ENCODE measurements at places on chromosomes 7 and 10.

- no peak for DNase-seq
Observed at GRCh38 chr10:18312374-18313139, 172.3 kb downstream of the CACNB2 start.

- DNase-seq, result no peak
Observed at GRCh38 chr10:32332299-32332750, 14.6 kb downstream of the EPC1 start.

DNA sequence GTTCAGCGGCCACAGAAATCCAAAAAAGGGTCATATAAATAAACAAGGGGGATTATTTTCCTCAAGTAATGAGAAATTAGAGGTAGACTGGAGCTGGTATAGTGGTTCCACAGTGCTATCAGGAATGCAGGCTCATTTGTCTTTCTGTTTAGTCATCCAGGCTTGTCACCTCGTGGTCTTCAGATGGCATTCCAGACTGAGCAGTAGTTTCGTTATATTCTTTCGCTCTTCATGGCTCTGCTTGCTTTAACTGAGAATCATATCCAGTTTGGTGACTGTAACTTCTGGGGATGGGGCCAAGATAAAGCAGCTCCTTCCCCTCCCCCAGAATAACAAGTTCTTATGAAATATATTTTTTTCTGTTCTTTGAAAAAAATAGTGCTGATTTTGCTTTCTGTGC, 9.5 kb downstream of the ANKIB1 start:
- no peak for DNase-seq

GRCh38 chr10:98453729-98454128, 7.0 kb upstream of the HPS1 start:
- DNase-seq, result no peak

DNA sequence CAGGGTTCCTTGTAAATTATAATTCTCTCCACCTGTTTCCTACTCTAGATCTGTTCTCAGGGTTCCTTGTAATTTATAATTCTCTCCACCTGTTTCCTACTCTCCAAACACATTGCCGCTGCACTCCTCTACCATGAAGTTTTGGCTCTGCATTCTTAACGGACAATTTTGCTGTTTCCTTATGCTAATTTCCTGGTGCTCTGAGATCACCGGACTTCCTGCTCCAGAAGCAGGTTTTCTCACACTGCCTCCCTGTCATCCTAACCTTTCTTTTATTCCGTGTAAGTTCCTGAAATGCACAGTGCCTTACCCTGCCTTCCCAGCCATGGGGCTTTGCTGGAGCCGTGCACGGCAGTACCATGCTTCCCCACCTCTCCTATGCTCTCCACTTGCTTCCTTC, 256.8 kb downstream of the PLXNA4 start:
- DNase-seq, result no peak

DNA sequence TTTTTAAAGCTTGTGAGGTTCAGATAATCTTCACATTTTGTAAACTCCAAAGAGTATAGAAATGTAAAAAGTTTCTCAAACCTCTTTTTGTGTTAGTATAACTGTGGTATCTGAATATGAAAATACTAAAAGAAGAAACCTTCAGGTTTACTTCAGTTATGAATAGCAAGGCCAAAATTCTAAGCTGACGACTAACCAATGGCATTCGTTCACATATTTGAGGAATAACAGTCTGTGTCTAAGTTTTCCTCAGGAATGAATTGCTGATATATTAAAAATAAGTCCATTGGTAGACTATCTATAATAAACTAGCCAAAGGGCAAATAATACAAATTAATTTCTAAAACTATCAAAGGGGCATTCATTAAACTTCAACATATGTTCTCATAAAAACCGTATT, 206.0 kb downstream of the CXCL12 start:
- no peak for DNase-seq

DNA sequence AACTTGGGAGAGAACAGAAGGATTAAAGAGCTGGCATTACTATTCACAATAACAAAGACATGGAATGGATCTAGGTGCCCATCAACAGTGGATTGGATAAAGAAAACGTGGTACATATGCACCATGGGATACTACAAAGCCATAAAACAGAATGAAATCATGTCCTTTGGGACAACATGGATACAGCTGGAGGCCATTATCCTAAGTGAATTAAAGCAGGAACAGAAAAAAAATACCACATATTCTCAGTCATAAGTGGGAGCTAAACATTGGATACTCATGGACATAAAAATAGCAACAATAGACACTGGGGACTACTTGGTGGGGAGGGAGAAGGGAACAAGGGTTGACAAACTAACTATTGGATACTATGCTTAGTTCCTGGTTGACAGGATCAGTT, 133.2 kb upstream of the ITGB1 start:
- DNase-seq, result no peak

Data from uterus (tissue), 4 donors.